Kasumi-1 (cell line): ENCODE measurements at places on chromosomes 5 and 9.

DNA sequence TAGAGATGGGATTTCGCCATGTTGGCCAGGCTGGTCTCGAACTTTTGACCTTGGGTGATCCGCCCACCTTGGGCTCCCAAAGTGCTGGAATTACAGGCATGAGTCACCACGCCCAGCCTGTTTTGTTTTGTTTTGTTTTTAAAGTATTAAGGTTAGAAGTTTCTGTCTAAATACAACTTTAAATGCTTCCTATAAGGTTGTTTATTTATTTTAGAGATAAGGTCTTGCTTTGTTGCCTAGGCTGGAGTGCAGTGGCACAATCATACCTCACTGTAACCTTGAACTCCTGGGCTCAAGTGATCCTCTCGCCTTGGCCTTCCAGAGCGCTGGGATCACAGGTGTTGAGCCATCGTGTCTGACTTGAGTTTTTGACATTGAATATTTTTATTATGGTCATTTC, 11.4 kb downstream of the MRRF start:
- DNase-seq: no peak

- no peak for DNase-seq
Measured at GRCh38 chr9:93655621-93656425, 79.4 kb downstream of the PHF2 start.

DNA sequence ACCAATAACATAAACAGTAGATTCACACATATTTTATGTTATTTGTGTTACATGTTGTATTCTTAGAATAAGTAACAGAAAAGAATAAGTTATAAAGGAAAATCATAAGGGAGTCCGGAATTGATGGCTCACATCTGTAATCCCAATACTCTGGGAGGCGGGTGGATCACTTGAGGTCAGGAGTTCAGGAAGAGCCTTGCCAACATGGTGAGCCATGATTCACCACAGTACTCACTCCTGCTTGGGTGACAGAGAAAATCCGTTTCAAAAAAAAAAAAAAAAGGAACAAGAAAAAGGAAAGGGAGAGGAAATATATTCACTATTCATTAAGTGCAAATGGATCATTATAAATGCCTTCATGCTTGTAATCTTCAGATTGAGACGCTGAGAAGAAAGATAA, 533.3 kb upstream of the CDH9 start:
- no peak for DNase-seq

- no peak for DNase-seq
Measured at GRCh38 chr5:62041156-62041756, 264.8 kb upstream of the KIF2A start.

- no peak for DNase-seq
Measured at GRCh38 chr9:122387536-122387935, 16.7 kb downstream of the PTGS1 start.

DNA sequence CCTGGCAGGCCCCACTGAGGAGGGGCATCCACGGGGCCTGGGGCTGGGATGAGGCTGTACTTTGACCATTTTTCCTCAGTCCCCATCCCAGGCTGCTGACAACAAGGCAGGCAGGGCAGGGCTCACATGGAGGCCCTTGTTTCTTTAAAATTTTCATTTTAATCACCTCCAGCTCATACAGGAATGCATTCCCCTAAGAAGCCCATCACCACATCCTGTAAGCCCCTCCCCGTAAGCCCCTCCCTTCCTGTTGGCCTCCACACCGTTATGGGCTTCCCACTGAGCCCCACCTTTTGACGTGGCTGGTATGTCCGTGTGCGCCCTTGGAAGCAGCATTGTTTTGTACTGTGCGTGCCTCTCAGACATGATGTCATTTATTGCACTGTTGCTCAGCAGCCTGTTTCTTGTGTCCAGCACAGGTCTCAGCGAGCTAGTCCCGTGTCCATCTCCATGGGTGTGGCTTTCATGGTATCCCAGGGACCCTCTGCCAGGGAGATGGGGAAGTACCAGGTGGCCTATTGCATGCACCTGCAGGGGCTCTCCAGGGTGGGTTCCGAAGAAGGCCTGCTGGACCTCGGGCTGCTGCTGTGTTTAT, 22.4 kb downstream of the PHF2 start:
- DNase-seq: no peak
